Lung (tissue), 17 donors: ENCODE measurements at places on chromosomes 11 and 22. TPM values are rescaled to one million over a fixed set of nuclear protein-coding genes. Genes with fewer than 3 reads are reported as not detected.

DNA sequence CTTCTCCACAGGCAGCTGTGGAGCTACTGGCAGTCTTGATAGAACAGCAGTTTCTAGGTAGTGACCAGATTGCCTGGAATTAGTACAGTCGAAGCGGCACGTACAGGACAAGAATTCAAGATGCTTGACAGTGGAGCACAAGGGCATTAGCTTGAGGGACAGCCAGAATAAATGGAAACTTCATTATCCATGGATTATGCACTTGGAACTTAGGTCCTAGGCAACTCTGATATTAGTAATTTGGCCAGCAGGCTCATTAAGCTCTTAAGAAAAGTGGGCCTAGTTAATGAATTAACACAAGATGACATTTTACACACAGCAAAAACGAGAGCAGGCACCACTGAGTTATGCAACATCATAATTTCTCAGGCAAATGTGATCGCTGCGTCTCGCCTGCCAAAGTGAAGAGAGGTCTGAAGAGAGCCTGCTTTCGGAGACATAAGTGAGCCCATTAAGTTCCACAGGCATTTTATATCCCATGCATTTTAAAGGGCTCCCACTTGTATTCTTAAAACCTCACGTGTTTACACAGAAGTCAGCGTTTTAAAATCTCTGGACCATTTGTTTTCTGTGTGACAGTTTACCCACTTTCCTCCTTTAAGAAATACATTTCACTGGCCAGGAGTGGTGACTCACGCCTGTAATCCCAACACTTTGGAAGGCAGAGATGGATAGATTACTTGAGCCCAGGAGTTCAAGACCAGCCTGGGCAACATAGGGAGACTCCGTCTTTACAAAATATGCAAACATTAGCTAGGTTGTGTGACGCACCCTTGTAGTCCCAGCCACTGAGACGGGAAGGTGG lies 66.2 kb downstream of the COMMD9 start:
- DNase-seq = peak; percentile 47
- peak overlapping the region; percentile 27 for H3K27ac ChIP-seq
- no peaks in the 10 kb centered on the region for H3K36me3 ChIP-seq
- H3K4me1 ChIP-seq = peaks cover 3% of the 10 kb centered on the region

GRCh38 chr11:68962527-68963250 lies 18.1 kb downstream of the MRGPRD start:
- no peaks in the 10 kb centered on the region for H3K27me3 ChIP-seq
- H3K4me3 ChIP-seq = no peak overlapping the region
- no peak overlapping the region for H3K27ac ChIP-seq
- DNase-seq = no peak
- H3K4me1 ChIP-seq = no peaks in the 10 kb centered on the region
- H3K36me3 ChIP-seq = no peaks in the 10 kb centered on the region

DNA sequence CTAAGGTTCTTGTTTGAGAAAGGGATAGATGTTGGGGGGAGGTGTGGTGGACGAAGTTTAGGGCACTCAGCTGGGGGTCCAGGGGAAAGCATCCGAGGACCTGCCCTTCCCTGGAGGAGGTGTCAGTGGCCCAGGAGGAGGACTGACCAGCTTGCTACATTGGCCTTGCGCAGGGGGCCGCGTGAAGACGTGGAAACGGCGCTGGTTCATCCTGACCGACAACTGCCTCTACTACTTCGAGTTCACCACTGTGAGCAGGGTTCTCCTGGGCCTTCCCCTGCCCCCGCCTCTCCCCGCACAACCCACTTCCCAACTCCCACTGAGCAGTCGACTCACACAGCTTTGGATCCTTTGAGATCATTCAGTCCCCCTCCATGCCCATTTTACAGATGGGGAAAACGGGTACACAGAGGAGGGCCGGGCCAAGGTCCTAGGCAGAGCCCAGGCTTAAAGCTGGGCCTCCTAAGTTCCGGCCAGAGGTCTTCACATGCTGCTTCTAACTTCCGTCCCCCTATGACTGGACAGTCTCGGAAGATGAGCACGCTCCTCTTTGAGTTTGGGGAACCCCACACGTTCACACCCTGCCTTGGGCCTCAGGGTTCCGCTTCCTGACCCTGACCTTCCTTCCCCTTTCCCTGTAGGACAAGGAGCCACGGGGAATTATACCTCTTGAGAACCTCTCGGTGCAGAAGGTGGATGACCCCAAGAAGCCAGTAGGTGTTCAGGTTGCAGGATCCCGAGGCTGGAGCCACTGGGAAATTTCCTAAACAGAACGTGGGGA lies 28.7 kb downstream of the CYTH4 start:
- no peaks in the 10 kb centered on the region for H3K36me3 ChIP-seq
- H3K27me3 ChIP-seq = no peaks in the 10 kb centered on the region
- no peak overlapping the region for H3K4me3 ChIP-seq

- no peak for DNase-seq
- H3K27ac ChIP-seq = peak overlapping the region; percentile 78
- H3K36me3 ChIP-seq = peaks cover 3% of the 10 kb centered on the region
Measured at GRCh38 chr11:9720290-9720630, 56.4 kb downstream of the SWAP70 start.

CREB3L1 gene
- 54.0 TPM for polyA plus RNA-seq

GRCh38 chr11:120013325-120014250 lies 124.3 kb downstream of the TRIM29 start:
- H3K4me1 ChIP-seq = no peaks in the 10 kb centered on the region
- H3K27ac ChIP-seq = no peak overlapping the region
- H3K4me3 ChIP-seq = no peak overlapping the region
- H3K27me3 ChIP-seq = no peaks in the 10 kb centered on the region

DDI1 gene
- polyA plus RNA-seq = not detected

- H3K27ac ChIP-seq = peak overlapping the region; percentile 55
- DNase-seq = peak; percentile 95
- peaks cover 10% of the 10 kb centered on the region for H3K36me3 ChIP-seq
- H3K4me3 ChIP-seq = no peak overlapping the region
Measured at GRCh38 chr11:8777907-8778767, 95.5 kb downstream of the RPL27A start.

DNA sequence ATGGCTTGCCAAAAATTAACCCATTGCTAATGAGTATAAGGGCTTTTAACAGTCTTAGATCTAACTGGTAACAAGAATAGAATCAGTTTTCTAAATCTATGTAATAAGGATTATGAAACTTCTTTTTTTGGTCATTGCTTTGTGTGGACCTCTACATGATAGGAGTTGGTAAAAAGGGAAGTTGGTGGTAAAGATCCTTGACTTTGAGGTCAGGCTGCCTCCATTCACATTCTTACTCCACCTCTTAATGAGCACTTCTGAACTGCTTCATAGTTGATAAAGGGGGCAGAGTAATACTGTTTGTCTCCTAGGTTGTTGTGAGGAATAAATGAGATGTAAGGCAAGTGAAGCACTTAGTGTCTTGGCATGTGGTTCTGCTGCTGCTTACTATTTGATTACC lies 10.6 kb downstream of the EIF3M start:
- H3K36me3 ChIP-seq = peaks cover 22% of the 10 kb centered on the region
- H3K27ac ChIP-seq = no peak overlapping the region
- no peaks in the 10 kb centered on the region for H3K27me3 ChIP-seq

DNA sequence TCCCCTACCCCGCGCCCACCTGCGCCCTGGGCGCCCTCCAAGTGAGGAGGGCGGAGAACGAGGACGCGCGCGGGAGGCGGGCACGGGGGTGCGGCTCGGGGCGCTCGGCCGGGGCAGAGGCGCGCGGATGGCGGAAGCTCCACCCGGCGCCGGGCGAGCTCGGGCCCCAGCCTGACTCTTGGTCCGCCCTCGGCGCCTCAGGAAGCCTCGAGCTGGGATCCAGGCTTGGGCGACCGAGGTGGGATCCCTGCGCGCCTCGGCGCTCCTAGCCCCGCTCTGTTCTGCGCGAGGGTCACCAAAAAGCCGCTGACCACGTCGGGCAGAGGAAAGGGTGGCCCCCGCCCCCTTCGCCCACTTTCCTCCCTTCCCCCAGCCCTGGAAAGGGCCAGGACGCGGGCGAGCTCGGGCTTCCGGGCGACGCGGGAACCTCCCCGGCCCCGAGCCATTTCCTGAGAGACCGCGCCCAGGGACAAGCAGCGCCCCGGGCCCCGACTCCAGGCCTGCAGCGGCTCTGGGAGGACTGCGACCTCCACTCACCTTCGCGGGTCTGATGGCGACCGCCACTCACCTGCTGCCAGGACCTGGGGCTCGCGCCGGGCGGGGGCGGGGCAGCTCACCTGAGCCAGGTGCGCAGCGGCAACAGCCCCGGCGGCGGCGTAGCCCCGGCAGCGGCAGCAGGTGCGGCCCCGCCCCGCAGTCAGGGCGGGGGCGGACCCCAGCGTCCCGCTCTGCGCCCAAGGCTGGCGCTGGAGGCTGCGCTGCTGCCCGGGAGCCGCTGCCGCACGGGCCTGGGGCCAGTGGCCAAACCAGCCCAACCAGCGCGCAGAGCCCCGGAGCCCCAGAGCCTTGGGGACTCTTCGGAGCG lies 2.2 kb upstream of the SIGIRR start:
- peak; percentile 55 for DNase-seq
- peak overlapping the region; percentile 74 for H3K4me3 ChIP-seq
- peak overlapping the region; percentile 89 for H3K27ac ChIP-seq
- no peaks in the 10 kb centered on the region for H3K36me3 ChIP-seq
